Common myeloid progenitor, CD34-positive (primary cell): ENCODE measurements at places on chromosomes 16 and 17.

DNA sequence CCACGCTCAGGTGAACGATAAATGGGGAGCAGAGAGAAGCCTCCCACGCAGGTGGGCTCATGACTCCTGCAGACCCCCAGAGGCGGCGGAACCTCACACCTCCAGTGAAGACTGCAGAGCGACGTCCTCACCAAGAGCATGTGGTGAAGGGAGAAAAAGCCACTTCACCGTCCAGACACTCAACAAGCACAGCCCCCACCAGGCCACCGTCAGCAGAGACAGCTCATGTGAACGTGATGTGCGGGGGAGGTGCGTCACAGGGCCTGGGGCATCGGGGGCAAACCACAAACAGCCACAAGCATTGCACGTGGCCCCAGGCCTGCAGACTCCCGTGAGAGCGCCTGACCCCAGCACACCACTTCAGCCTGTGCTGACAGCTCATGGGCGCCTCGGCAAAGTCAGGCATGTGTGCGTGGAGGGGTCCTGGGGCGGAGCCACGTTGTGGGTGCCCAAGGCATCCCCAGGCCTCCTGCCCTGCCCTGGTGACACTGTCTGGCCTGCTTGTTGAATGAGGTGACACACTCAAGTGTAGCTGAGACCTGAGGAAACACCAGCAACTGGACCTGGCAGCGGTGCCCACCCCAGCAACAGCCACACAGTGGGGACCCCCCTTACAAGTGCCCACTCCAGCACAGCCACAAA, 19.0 kb downstream of the LMF1 start:
- DNase-seq = no peak

DNA sequence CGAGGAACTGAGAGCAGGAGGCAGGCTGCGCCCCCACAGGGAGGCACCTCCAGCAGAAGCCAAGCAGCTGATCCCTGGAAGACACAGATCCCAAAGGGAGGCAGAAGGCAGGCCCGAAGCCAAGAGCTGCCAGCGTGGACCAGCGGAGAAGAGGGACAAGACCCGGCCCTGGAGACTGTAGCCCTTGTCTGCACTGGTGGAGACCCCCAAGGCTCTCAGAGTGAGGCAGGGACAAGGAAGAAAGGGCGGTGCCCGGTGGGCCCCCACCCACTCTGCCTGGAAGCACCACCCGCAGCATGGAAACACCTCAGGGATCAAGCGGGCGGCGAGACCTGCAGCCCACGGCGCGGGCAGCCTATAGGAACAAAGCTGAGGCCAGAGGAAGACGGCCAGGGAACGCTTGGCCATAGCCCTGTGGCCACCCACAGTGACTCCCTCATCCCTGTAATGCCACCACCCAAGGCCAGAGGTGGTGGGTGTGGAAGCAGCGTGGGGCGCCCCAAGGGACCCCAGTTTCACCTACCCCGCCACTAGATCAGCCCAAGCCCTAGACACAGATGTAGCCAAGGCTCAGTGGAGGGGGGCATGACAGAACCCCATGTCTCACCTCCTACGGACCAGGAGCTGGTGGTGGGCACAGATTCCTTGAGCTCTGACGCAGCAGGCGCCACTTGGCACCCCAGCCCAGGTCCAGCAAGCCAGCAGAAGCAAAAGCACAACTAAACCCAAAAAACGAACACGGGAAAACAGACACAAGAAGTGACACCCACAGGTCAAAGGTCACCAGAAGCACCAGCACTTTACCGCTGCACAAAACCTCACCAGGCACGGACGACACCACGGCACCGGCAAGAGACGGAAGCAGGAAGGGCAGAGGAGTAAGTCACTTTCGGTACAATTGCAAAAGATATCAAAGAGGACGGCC, 2.9 kb upstream of the SIRT7 start:
- no peak for DNase-seq

- no peak for DNase-seq
Observed at GRCh38 chr17:38910325-38910724, 15.1 kb upstream of the LASP1NB start.

- peak; percentile 68 for DNase-seq
Observed at GRCh38 chr17:41579484-41580243, 7.0 kb downstream of the KRT14 start.
